ENCODE measurements at places on chromosomes 7 and 10.

GRCh38 chr7:11690395-11690794 is 141.6 kb downstream of the THSD7A start:
- DNase-seq = no peak

DNA sequence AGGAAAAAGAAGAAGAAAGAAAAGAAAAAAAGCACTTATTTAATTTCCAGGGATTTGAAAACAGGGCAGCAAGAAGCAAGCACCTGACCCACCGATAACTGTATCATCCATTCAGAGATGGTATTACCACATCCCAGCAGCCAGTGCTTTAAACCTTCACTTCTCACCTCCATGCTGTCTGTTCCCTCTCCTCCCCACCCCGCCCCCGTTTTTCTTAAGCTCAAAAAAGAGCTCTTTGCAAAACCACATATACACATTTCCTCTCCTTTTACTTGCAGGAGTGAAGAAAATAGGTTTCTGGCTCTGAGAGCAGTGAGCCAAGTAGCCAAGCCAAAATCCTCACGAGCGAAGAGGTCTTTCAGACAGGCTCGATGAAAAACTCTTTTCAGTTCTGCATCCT is 2.2 kb downstream of the STOX1 start:
- no peak for DNase-seq

DNA sequence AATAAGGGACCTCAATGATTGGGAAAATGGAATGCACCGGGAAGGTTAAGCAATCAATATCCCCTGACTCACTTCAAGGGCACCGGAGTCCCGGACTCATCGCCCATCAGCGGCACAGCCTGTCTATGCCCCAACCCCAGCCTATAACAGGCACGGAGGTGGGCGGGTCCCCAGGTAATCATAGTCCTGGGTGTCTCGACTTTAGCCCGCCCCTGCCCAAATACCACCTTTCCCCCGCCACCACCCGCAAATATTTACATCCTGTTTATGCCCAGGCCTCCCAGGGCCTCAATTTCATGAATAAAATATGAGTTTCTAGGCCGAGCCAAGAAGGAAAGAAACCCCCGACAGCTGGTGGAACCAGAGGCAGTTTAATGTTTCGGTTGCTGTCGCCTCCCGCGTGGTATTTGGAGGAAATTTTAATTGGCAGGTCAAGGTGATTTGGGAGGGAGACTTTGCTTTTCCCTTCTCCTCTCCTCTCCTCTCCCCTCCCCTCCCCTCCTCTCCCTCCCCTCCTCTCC is 15.6 kb upstream of the RFC2 start:
- no peak for DNase-seq

DNA sequence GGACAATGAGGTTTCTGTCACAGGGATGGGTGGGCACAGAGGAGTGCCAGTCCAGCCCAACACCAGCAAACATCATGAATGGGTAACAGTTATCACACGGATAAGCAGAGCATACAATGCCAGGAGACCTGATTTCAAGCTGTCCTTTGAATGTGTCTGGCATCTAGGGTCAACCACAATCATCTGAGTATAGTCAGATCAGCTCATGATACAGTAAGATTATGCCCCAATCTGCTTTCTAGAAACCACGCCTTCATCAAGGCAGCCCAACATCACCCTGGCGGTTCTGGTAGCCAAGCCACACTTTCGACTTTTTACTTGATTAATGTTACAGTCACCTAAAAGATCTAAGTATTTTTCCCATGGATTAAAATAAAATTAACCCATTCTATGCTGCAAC is 10.5 kb downstream of the FAM171A1 start:
- no peak for DNase-seq

GRCh38 chr10:72889391-72889831 is 4.1 kb upstream of the OIT3 start:
- no peak for DNase-seq

DNA sequence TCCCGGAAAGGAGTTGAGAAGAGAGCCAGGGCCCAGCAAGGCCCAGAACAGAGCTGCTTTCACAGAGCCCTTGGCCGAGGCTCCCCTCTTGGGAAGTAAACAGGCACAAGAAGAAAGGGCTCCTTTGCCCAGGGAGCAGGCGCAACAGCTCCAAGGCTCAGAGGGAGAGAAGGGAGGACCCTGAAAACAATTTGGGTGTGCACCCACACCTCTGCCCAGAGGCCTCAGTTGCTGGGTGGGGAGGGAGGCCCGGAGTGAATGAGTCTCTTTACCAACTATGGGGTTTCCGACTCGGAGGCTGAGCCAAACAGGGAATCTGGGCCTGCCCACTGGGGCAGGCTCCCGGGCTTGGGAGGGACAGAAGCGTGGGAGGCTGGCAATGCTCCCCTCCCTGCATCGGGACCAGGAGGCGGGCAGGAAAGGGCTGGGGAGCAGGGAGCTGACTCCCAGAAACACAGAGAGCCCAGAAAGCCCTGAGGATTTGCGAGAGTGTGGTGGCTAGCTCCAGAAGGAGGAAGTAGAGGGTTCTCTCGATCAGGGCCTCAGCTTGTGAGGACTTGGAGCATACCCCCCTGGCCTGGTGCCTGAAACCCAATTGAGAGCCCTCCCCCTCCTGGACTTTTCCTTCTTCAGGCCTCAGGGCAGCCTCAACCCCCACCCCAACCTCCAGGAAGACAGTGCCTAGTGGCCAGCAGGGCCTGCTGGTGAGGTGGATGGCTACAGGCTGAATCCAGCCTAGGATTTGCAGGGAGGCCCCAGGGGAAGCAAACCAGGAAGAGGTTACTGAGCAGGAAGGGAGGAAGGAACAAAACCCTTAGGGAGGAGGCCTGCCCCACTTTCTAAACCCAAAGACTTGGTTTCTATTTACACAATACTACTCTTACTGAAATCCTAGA is 6.2 kb downstream of the C10orf105 start:
- no peak for DNase-seq

All from RCC 7860 (cell line).